ENCODE measurements at places on chromosomes 4 and X.

DNA sequence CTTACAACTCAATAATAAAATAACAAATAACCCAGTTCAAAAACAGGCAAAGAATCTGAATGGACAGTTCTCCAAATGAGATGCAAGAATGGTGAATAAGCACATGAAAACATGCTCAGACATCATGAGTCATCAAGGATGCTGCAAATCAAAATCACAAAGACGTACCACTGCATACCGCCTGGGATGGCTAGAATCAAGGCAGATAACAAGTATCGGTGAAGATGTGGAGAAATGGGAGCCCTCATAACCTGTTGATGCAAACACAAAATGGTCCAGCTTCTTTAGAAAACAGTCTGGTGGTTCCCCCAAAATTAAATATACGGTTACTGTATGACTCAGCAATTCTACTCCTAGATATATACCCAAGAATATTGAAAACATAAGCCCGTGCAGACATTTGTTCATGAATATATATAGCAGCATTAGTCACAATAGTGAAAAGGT, 32.5 kb downstream of the AKAP4 start:
- no peak for DNase-seq

- DNase-seq = no peak
Observed at GRCh38 chr4:23769406-23769805, 120.4 kb downstream of the PPARGC1A start.

GRCh38 chr4:53059871-53060270, 197.8 kb downstream of the RASL11B start:
- no peak for DNase-seq

DNA sequence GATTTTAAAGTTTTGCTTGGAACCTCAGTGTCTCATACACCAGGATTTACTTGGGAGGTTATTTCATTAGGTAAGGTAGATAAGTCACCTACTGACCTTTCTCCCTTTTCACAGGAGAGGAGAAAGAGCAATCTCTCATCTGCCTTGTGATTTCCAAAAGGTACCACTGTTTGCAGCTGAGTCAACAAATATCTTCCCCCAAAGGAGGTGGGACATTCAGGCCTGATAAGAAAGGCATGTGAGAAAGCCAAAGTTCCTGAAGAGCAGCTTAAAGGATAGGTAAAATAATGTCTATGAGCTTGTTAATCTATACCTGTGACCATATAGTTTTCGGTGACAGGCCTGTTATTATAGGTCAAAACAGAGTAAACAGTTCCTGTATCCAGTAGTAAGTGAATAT, 45.0 kb downstream of the FAM47B start:
- no peak for DNase-seq

DNA sequence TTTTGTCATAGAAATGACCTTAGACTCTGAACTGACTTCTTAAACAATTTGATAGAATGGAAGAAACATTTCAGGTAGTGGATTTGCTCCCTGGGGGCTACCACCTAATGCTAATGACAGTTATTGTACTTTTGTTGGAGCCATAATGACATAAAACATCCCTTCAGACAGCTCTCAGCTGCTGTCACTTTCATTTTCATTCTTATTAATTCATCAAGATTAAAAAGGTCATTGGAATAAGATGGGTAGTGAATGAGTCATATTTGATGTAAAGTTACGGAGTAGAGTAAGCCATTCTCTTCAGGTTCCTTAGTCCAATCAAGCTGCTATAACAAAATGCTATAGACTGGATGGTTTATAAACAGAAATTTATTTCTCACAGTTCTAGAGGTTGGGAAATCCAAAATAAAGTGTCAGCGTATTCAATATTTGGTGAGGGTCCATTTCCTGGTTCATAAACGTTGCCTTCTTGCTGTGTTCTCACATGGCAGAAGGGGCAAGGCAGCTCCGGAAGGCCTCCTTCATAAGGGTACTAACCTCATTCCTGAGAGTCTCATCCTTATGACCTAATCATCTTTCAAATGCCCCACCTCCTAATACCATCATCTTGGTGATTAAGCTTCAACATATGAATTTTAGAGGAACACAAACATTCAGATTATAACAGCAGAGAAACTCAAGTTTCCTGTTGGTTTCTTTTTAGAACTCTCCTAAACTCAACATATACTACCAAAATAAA, 268.5 kb downstream of the ARAP2 start:
- DNase-seq = no peak

DNA sequence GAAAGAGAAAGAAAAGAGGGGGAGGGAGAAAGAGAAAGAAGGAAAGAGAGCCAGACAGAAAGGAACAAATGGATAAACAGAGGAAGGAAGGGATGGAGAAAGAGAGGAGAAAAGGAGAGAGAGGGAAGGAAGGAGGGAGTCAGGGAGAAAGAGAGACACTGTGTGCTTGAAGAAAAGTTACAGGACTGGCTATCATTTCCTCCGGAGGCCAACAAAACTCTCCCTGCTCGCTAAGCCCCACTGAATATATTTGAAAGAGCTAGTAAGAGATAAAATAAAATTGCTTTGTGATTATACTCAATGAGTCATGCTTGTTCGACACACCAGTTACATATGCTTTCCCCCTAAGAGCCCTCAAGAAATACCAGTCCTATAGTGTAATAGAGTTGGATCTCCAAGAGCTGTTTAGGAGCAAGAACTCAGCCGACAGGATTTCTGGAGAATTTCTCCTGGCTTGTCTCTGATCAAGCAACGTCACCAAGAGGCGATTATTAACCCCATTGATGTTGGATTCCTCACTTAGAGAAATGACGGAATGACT, 102.2 kb downstream of the MXRA5 start:
- no peak for DNase-seq

- no peak for DNase-seq
Observed at GRCh38 chr4:26298198-26298947, 22.4 kb upstream of the RBPJ start.

GRCh38 chrX:110791071-110791470, 4.5 kb downstream of the CHRDL1 start:
- DNase-seq = no peak
